ENCODE measurements at places on chromosomes 13 and 19. TPM values are rescaled to one million over a fixed set of nuclear protein-coding genes. Genes with fewer than 3 reads are reported as not detected.

DNA sequence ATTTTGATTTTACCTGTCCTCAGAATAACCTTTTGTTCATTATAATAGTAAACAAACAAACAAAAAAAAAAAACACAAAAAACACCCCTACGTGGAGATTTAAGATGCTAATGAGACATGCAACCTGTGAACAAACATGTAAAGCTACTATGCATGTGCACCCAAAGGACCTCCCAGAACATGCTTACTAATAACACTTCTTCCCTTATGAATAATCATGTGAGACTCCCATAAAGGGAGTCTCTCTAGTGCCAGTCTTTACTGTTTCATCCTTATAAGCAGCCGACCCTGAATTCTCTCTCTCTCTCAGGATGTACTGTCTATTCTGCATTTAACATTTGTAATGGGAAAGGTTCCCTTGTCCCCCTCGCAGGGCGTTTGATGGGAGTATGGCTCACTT lies 1051.1 kb downstream of the PCDH17 start:
- no peak for DNase-seq

GRCh38 chr19:4284176-4284958 lies 5.3 kb downstream of the SHD start:
- peak; percentile 91 for DNase-seq

DNA sequence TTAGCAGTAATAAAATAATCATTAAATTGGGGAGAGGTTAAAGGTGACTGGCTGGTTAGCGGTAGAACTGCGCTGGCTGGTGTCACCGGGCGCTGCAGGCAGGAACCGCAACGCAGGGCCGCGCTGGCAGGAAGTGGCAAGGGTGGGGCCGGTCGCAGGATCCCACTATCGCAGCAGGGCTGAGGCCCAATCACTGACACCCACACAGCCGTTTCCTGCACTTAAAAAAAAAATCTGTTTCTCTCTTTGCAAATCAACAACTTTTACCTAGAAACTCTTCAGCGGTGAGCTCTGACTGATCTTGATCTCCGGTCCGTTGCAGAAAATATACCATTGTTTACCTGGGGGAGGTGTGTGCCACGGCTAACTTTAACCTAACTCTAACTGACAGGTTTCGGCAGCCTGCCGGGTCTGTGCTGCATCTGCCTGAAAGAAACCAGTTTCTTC lies 46.9 kb downstream of the KLF2 start:
- DNase-seq = no peak

DNA sequence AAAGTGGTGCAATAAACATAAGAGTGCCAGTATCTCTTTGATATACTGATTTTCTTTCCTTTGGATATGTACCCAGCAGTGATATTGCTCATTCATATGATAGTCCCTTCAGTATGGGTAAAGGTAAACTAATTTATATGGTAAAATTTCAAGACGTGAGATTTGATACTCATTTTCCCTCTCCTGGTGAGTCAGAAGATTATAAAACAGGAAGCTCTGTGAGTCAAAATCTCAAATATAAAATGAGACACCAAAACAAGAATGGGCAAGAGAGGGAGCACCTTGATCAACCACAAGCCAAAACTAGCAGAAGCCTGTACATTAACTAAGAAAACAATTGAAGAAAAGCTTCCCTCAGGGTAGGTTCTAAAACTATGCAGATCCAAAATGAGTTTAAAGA lies 216.3 kb downstream of the SLITRK6 start:
- no peak for DNase-seq

DNA sequence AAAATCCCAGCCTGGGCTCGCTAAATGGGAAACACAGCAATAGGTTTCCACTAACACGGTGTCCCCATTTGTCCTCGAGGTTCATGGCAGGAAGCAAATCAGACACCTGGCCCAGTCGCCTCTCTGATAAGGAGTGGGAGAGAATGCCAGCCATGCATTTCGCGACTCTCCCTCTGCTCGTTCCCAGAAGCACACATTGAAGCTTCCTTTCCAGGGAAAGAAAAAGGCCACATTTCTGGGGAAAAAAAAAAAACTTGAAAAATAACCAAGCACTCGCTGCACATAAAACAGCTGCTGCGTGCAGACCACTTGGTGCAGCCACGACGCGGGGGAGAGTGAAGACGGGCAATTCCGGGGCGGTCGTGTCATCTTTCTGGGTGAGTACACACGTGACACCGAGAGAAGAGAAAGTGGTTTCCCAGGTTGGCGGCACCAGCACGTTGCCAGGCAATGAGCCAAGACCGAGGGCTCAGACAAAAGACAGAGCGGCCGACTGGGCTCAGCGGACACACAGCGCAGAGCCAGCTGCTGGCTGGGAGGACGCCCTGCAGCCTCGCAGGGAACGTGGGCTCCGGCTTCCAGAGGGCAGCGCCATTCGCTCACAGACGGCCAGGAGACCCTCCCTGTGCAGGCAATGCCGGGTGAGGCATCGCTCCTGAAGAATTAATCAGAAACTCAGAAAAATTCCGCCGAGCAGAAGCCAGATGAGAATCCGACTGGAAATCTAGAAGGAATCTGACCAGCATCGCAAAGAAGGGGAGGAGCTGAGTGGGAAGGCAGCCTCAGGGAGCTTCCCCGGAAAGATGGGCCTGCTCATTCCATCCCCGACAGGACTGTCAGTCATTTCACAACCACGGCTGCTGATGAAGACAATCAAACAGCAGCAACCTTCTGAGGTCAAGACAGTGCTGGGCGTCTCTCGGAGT lies 83.2 kb upstream of the IRS2 start:
- peak; percentile 42 for DNase-seq

GRCh38 chr19:7874076-7874896 lies at the start of gene PRR36:
PRR36 (minus strand) TSS chr19:7874390; CDS start chr19:7873689, 701 bp downstream.
- peak; percentile 88 for DNase-seq

DNA sequence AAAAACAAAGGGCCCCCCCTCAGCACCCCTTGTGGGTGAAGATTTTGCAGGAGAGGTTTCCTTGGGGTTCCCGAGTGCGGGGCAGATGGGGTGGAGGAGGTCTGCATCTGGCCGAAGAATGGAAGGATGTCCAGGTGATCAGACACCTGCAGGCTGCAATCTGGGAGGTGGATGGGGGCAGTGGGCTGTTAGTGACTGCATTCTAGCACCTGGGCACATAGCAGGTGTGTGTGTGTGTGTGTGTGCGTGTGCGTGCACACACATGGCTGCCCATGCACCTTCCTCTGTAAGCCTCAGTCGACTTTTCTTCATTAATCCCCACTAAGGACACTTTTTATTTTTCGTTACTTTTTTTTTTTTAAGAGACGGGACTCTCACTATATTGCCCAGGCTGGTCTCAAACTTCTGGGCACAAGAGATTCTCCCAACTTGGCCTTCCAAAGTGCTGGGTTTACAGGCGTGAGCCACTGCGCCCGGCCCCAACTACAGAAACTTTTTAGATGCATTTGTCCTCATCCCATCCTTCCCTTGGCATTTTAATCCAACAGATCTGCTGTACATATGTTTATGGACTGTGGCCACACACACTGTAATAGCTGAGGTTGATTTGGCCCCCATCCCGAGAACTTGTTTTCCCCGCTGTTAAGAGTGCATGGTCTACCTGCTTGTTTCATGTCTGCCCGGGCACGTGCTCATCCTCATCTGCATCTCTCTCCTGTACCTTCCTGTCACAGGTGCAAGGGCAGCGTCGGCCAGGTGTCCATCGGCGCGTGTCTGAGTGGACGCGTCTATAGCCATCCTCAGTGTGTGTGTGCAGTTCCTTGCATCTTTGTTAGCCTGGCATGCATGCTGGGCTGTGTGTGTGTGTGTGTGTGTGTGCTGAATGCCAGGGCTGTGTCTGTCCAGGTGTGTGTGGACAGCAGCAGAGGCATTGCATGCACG lies 731 bp downstream of the MAG start:
- no peak for DNase-seq

DNA sequence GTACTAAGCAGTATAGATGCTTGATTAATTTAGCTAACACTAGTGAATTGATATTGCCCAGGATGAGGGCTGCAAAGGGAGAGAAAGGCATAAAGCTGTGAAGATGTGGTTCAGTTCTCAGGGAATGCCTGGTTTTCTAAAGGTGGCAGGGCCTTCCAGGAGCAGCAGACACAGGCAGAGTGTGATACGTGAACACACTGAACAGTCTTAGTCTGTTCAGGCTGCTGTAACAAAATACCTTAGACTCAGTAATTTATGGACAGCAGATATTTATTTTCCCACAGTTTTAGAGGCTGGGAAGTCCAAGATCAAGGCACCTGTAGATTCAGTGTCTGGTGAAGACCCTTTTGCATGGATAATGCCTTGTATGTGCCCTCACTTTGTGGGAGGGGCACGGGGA lies 8.7 kb upstream of the SPATA13 start:
- no peak for DNase-seq

ATP4B gene
- total RNA-seq = not detected

NCR1 gene
- 4.3 TPM for total RNA-seq

ZNF763 gene
- total RNA-seq = 2.4 TPM

DNA sequence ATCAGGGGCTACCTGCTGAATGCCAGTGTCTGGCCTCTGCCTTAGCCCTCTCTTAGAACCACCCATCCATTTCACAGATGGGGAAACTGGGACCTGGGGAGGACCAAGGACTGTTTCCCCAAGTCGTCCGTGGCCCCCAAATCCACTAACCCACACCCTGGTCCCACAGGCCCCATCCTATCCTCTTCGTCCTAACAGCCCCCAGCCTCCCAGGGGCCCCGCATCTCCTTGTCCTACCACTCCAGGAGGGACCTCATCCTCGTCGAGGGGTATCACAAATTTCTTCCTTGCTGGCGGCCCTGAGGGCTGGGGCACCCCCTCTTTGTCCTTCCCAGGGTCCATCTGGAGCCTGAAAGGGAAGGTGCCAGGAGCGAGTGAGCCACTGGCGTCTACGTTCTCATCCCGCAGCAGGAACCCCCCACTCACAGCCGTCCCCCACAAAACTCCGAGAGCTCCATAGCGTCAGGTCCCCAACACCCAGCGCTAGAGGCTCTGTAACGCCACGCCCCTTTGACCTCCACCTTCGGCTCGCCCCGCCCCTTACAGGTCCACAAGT lies 606 bp downstream of the ERCC1 start:
- DNase-seq = no peak

- DNase-seq = no peak
These were observed 488.1 kb upstream of the KLF12 start for GRCh38 chr13:74622284-74622683.

GRCh38 chr13:32905063-32905863 lies 111.0 kb upstream of the KL start:
- DNase-seq = no peak

- DNase-seq = no peak
These were observed 61.8 kb downstream of the MYO9B start for GRCh38 chr19:17137417-17137816.

DNA sequence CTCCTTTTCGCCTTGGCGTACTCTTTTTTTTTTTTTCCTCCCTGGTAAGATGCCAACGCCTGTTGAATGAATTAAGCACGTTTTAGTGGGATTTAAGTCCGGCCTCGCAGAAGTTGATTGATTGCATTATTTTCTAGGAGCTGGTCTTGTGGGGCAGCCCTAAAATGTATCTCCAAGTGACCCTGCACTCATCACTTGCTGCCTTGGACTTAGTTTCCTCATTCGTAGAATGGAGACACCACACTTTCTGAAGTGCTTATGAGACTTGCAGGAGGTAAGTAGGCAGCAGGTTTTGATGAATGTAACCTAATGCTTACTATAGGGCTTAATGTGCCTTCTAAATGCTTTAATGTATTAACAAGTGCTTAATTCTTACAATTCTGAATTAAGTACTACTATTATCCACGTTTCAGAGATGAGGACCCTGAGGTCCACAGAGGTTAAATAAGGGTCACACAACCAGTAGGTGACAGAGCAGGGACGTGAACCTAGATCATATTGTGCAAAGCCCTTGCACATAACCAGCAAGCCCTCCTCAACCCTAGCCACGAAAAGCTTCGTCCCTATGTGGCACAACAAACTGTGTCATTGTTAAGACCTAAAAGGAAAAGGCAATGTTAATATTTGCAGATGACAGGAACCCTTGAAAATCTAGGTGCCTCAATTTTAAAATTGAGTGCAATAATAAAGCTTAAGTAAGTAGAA lies 514 bp upstream of the ARGLU1 start:
- DNase-seq = no peak

ZNF850 gene
- 47.2 TPM for total RNA-seq

DNA sequence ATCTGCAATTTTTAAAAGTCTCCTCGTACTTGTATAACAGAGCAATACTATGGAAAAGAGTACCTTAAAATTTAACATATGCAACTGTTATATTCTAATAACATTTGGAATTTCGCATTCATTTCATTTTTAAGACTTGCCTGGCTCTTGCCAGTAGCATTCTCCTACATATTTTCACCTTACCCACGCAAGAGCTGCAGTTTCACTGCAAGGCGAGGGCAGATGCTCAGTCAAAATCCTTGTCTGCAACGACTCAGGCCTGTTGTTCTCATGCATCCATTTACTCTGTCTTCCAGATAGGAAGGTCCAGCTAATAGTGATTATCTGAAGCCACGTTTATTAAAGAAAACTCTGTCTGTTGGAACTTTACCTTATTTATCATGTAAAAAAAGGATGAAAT lies 227.0 kb upstream of the RFC3 start:
- DNase-seq = no peak

IGSF23 gene
- not detected for total RNA-seq

C1QTNF9B gene
- not detected for total RNA-seq

GRCh38 chr13:97367016-97367822 lies 66.8 kb upstream of the RAP2A start:
- DNase-seq = no peak

Data from WTC11 (cell line).